ENCODE measurements at places on chromosomes 7 and 10.

- DNase-seq, result no peak
Measured at GRCh38 chr7:1331561-1332467, 99.1 kb downstream of the UNCX start.

- peak; percentile 63 for DNase-seq
Measured at GRCh38 chr10:88194041-88194887, 330.8 kb downstream of the PTEN start.

- no peak for DNase-seq
Measured at GRCh38 chr7:29207162-29207801, 12.7 kb downstream of the CHN2 start.

DNA sequence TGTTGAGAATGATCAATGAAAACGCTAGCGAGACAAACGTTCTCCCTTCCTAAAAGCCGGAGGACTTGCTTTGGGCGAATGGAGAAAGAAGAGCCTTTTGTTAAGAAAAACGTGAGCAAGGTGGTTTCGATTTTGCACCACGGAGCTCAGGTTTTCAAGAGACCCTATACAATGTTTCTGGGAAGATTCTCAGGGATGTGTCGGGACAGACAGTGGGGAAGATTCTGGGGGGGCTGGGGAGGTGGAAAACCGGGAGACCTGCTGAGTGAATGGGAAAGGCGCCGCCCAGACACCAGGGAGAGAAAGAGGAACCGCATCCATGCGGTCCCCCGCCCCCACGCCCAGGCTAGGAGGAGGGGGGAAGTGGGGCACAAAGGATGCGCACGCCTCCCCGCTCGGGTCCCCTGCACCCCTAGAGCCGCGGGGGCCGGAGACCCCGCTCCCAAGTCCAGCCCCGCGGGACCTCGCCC lies 745 bp downstream of the YWHAG start:
- DNase-seq, result peak; percentile 43

- no peak for DNase-seq
Measured at GRCh38 chr10:86389441-86390193, 23.0 kb upstream of the GRID1 start.

Data from SK-N-DZ (cell line).